ENCODE measurements at places on chromosomes 12 and 14. TPM values are rescaled to one million over a fixed set of nuclear protein-coding genes. Genes with fewer than 3 reads are reported as not detected.

Gene ART4
- total RNA-seq, result 46.9 TPM

DNA sequence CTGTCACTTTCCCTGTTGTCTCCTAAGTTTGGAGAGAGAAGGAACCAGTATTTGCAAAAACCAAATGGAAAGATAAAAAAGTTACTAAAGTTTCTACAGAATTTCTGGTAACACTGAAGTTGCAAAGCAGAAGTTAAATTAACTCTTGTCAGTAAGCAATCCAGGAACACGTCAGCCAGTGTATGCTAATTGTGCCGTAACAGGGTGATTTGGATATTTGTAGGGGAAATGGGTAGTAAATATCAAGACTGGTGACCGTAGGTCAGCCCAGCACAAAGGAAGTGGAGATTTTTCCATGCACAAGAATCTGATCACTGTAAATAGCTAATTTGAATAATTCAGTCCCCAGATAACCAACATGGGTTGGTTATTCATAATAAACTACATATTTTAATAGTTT, 2.3 kb downstream of the CDKN1B start:
- DNase-seq, result no peak

- DNase-seq, result no peak
These were observed 20.0 kb downstream of the CKAP4 start for GRCh38 chr12:106227641-106228319.

DNA sequence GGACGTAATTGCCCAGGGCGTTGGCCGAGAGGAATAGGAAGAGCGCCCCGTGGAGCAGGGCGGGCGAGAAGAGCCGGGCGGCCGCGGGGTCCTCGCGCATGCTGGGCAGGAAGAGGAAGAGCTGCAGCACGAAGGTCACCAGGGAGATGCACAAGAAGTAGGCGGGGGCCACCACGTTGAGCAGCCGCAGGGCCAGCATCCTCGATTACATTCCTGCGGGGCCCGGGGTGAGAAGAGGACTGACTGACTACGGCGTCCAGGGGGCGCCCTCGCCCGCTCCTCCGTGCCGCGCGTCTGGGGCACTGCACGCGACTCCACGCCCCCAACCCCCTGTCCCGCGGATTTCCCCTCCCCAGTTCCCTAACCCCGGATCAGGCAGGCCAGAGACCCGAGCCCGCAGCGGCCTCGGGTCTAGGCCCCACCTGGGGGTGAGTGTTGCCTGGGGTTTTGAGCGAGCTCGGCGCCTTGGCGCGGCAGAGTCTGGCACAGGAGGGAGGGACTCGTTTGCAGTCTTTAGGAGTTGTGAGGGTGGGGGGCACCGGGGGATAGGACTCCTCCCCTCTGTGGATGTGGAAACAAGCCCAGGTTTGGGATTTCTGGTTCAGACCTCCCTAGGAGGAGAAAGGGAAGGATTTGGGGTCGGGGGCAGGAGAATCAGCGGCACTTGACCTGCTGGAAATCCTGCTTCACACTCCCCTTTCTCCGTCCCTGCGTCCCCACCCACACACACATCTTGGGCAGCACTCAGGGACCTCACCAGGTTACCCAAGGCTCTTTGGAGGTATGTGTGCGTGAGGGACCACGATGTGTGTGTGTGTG, 1.8 kb downstream of the ZDHHC22 start:
- DNase-seq, result no peak
